ENCODE measurements at places on chromosomes 6 and 20. TPM values are rescaled to one million over a fixed set of nuclear protein-coding genes. Genes with fewer than 3 reads are reported as not detected.
A peak's percentile ranks its signal among the peaks of the same experiment; 100 is the strongest.

- DNase-seq: no peak
These were observed 799 bp downstream of the TAAR2 start for GRCh38 chr6:132623106-132623845.

- peak; percentile 54 for DNase-seq
These were observed 87.2 kb downstream of the FKBP5 start for GRCh38 chr6:35601331-35602132.

DNA sequence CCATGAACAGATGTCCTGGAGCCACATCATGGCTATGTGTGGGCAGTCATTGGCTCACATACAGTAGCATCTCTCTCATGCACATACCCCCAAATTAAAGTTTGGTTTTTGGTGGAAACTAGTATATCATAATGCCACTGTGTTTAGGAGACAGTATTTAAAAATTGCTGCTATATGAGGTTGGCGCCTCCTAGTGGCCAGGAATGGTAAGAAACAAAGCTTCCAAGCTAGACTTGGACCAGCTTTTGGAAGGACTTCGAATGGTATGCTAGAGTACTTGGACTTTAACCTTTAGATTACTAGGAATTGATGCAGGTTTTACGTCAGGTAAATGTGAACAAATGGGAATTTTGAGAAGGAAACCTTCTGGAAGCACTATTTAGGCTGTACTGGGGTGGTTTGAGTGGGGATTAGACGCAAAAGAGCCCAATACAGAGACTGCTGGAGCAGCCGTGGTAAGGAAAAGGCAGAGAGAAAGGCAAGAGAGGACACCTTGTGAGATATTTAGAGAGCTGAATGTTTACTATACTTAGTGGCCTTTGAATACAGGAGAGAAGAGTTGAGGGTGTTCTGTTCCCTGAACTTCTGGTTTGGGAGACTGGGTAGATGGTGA lies 23.8 kb downstream of the PRSS35 start:
- no peak for DNase-seq

DNA sequence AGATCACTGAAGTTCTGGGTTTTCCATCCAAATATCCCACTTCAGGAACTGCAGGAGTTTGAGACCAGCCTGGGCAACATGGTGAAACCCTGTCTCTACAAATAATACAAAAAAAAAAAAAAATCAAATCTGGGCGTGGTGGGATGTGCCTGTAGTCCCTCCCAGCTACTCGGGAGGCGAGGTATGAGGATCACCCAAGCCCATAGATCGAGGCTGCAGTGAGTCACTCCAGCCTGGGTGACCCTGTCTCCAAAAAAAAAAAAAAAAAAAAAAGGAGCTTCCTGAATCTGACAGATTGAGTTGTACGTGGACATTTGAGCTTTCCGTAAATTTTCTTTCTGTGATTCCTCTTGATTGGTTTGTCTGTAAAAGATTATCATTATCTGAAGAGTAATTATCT lies 55.6 kb downstream of the TULP4 start:
- DNase-seq: no peak

DNA sequence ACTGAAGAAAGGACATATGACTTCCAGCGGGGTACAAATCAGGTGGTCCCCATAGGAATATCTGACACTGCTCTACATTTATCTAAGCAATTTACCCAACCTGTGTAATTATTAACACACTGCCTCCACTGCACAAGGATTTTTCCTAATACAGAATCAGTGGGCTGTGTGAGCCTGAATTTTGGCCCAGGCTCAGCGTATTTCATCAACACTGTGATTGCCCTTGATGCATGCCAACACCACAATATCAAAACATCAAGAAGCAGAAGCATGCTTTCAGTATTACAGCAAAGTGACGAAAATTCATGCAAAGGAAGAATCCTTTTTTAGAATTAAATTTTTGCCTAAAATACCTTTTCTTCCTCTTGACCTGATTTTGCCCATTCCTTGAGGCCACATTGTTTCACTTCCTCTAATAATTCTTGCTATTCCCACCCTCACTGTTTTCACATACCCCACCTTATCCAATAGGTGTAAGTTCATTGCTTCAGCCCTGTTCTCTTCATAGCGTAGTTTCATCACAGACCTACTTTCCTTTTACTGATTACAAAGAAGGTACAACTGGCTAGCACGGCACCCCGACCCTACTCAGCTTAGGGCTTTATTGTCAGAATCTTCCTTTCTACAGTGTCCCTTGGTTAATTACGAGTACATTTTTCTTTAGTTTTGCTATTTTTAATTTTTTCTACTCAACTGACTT lies 83.7 kb upstream of the PTCHD4 start:
- DNase-seq: no peak

MYLK4 gene
- 0.66 TPM for total RNA-seq

SLC22A7 gene
- total RNA-seq: not detected

Measured in T-cell (primary cell).